ENCODE measurements at places on chromosomes 16 and 17.

- peak; percentile 64 for DNase-seq
These were observed 717 bp downstream of the CYBA start for GRCh38 chr16:88649924-88650748.

DNA sequence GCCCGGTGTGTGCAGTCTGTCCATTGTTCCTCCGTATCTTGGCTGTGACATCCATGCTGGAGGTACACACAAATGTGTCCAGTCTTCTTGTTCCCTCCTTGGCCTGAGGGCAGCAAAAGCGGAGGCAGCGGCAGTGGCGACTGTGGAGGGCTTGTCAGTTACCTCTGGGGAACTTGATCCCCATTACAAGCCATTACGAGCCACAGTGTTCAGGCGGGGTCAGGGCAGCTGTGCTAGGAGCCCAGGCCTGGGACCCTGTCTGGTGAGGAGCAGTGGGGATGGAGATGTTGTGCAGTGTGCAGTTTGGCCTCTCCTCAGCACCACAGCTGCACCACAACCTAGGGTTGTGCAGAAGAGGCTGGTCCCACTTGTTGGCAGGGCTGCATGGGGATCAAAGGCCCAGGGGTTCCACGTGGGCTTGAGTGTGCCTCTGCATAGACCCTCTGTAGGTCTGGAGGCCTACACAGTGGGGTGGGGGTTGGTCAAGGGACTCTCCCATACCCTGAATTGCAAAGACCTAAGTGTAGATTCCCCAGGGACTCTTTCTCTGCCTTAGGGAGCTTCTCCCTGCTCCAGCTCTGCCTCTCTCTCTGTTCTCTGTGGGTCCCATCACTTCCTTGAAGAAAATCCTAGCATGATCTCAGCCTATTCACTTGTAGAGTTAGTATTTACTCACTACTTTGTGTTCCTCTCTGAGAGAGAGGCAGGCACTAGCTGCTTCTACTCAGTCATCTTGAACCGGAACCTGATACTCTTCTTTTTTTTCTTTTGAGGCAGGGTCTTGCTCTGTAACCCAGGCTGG lies 58.8 kb downstream of the SLFN11 start:
- no peak for DNase-seq

DNA sequence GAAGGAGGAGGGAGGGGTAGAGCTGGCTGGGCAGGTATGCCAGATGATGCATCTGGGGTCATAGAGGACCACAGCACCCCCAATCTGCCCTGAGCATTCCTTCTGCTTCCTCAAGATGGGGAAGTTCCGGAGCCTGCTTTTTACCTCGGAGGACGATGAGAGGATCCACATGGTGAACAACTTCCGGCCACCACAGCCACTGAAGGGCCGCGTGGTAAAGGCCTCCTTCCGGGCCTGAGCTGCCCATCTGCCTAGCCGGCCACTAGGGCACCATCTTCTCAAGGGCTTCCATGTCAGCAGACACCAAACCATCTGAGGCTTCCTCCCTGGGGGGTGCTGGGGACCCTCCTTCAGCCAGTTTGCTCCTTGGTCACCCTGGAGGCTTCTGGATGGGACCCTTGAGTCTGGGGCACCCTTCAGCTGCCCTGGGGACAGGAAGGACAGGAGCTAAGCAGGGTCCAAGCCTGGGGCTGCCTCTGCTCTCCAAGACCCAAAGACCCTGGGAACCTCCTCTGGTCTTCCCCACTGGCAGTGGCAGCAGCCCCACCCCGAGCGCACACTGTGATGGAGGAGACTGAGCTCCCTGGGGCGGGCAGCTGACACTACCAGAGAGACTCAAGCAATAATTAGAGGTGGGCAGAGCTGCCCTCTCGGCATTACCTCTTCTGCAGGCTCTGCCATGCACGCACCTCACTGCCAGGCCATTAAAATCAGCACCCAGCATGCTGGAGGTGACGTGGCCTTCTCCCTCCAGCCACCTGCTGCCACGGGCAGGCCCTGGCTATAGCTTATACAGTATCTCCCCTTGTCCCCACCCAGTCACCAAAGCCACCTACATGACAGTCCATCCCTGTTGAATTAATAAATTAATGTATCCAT lies 9.3 kb downstream of the CA7 start:
- peak; percentile 36 for DNase-seq

DNA sequence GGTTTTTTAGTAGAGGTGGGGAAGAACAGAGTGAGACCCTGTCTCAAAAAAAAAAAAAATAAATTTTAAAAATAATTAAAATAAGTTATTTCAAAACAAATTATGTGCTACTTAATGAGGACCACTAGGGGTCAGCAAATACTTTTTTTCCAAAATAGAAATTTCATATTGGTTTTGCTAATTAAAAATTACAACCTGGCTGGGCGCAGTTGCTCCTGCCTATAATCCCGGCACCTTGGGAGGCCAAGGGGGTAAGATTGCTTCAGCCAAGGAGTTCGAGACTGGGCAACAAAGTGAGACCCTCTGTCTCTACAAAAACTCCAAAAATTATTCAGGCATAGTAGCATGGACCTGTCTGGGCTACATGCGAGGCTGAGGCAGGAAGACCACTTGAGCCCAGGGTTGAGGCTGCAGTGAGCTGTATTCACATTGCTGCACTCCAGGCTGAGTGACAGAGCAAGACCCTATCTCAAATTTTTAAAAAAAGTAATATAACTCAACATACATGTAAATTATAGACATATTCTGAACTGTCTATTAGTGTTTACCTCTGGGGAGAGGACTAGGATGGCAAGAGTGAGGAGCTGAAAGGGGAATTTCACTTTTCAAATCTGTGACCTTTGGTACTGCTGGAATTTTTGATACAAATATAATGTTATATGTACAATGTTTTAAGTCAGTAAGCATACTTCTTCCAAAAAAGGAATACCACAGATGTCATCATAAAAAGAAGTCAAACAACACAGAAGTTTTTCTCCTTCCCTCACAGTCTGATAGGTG lies 8.1 kb downstream of the MEIOB start:
- DNase-seq, result peak; percentile 75

DNA sequence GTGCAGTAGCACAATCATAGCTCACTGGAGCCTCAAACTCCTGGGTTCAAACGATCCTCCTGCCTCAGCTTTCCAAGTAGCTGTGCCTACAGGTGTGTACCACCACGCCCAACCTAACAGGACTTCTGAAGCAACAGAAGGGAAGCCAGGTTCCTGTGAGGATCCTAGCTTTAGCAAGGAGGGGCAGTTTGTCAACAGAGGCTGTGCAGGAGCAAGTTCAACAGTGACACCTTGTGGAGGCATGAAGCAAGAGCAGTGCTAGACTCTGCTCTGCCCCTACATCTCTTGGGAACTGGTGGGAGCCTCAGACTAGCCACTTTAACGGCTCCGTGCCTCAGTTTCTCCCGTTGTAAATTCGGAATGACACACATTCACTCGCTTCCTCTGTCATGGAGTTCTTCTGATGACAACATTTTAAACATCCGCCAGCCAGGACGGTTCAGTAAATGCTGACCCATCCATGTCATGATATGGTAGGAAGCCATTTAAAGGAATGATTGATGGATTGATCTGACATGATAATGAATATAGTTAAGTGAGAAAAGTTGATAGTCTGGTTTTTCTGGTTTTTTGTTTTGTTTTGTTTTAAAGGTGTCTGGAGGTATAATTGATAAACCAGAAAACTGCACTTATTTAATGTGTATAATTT lies 218.7 kb downstream of the MRTFB start:
- DNase-seq, result peak; percentile 57

DNA sequence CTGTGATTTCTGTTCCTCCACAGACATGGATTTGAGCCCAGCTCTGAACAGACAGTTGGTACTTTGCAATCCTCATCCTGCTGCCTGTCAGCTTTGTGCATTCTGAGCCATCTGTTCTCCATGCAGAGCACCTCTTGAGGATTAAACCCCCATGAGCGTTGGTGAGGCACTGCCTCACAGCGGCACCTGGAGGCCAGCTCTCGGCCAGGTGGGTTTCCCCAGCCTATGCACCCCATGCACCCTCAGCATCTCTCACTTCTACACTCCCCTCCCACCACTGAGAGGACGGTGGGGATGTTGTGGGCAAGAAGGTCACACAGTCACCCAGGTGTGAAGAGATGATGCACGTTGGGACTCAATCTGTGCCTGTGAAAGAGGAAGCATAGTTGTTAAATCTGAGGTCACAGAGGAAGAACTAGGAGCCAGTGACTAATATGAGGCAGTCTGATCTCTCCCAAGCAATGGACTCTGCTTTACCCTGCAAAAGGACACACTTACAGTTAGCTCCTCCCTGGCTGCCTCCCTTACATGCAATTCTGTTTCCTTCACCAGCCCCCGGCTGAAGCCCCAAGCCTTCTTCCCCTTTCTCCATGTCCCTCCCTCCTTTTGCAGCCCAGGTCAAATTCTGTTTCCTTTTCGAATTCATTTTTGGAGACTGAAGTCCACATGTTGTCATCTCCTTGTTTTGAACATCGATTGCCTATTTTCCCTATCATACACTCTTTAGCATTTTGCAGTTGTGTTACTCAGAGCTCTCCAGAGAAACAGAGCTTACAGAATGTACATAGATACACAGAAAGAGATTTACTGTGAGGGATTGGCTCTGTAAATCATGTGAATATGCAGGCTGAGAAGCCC lies 58.5 kb downstream of the HS3ST3B1 start:
- DNase-seq, result peak; percentile 17

- no peak for DNase-seq
These were observed 304.7 kb downstream of the CA10 start for GRCh38 chr17:51853857-51854256.

DNA sequence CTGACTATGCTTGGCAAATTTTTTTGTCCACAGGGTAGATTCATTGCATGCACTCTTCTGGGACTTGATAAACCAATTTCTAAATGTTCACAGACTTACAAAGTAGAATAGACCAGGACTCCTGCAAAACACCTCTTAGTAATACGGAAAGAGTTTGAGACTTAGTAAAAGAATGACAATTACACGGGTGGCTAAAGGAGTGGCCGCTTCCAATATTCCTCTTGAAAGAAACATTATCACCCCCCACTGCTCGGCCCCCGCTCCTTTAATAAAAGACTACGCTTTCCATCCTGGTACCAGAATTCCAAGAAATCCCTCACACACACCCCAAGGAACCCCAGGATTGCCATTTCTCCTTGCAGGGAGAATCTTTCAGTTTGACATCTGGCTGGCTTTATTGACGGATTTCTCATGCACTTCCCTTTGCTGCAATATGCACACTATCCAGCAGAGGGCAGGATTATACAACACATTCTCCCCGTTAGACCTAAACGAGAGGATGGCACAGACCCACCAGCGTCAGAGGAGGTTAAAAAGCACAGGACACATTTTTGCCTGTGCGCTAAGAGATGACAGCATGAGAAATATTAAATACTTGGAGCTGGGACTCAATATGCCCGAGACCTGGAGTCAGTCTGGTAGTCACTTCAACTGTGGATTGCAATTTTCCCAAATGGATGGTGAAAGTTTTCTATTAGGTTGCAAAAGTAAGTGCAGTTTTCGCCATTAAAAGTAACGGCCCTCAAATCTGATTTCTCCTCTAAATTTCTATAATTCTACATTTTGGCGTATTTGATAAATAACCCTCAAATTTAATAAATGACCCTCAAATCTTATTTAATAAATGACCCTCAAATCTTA lies 46.6 kb upstream of the NUDT7 start:
- DNase-seq, result peak; percentile 84

- DNase-seq, result no peak
These were observed 190.4 kb downstream of the ABCC12 start for GRCh38 chr16:47965439-47965838.

- DNase-seq, result peak; percentile 63
These were observed 668 bp downstream of the JUP start for GRCh38 chr17:41785859-41786226.

DNA sequence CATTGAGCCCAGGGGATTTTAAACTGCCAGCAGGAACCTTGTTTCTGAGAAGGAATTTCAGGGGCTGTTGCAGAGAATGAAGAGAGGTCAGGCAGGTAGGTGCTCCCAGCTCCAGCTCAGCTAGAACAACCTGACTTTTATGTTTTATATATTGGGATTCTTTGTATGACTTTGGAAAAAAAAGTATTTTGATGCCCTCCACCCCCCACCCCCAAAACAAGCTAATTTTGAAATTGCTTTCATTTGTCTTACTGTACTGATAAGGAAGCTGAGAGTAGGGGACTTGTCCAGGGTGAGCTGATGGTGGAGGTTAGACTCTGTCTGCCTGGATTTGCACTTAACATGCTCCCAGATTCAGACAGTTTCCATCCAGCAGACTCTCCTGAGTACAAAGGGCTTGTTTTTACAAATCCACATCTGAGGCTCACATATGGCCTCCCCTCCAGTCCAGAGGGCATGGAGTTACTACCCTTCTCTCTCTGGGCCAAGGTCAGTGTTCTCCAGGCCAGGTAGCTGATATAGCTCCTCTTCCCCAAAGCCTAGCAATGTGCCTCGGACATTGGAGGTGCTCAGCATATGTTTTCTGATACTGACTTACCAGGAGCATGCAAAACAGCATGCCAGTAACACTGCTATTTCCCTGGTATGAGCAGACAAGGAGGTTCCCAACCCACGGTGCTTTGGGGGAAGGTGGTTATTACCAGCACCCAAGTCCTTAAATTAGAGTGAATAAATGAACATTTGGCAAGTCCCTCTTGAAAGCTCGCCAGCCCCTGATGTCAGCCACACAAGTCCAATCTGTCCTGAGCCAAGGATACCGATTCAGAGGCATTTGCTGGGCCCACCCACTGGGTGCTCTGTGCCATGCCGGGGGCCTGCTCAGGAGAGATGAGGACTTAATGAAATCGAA lies 11.3 kb downstream of the STX1B start:
- no peak for DNase-seq

- DNase-seq, result no peak
These were observed 54.7 kb downstream of the CFDP1 start for GRCh38 chr16:75378616-75379015.

GRCh38 chr17:80291691-80292487 lies 31.2 kb downstream of the RNF213 start:
- no peak for DNase-seq

DNA sequence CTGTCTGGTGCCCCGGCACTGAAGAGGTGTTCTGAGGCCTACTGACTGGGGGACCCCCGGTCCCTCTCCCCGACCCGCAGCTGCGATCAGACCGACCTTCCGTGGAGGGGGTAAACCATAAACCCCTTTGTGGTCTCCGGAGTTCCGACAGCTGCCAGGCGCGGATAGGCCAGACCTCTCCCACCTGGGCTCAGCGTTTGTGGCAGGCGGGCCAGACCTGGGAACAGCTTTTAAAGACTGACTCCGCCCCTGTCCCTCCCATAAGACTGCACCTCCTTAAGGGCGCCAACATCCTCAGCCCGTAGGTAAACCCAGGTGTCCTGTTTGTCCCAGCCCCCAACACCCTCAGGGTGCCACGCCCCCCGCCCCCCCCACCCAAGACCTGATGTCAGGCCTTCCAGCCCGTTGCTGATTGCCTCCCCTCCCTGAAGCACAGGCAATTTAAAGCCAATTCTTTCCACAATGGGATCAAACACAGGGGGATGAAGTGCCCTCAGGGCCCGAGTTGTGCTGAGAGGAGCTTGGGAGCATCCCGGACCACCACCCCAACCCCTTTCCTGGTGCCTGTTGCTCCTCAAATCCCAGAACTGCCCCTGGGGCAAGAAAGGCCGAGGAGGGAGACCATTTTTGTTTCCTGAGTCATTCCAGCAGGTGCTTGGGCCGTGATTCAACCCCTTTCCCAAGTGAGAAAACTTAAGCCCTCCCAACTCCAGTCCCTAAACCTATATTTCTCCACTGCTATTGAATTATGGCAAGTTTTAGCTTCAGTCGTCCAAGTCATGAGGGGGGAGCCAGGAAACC lies at the start of gene SOX15:
Gene SOX15, minus strand, starts transcription at position 204 of the 801 bp plus-strand sequence. CDS start 418 bp downstream, outside the sequence.
- DNase-seq, result no peak

GRCh38 chr17:183021-183420 lies 1.6 kb upstream of the DOC2B start:
- no peak for DNase-seq

- no peak for DNase-seq
These were observed 849 bp upstream of the SULT1A1 start for GRCh38 chr16:28610595-28611191.
